ENCODE measurements at places on chromosomes 3 and 15.

GRCh38 chr3:58672451-58672850 is 5.9 kb upstream of the FAM3D start:
- no peak for DNase-seq

- no peak for DNase-seq
Measured at GRCh38 chr15:37007301-37007700, 93.0 kb downstream of the MEIS2 start.

DNA sequence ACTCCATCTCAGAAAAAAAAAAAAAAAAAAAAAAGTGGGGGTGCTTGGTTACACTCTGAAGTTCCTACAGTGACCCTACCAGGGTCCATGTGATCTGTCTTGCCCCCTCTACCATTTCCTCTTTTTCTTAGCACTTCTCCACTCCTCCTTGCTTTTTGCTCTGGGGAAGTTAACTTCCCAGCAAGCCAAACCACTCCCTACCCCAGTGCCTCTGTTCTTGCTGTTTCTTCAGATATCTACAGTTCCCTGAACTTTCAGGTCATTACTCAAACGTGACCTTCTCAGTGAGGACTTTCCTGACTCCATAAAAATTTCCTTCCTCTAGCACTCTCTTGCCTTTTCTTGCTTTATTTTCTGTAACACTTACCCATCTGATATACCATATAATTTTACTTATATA is 61.1 kb upstream of the GCNT3 start:
- DNase-seq: no peak

DNA sequence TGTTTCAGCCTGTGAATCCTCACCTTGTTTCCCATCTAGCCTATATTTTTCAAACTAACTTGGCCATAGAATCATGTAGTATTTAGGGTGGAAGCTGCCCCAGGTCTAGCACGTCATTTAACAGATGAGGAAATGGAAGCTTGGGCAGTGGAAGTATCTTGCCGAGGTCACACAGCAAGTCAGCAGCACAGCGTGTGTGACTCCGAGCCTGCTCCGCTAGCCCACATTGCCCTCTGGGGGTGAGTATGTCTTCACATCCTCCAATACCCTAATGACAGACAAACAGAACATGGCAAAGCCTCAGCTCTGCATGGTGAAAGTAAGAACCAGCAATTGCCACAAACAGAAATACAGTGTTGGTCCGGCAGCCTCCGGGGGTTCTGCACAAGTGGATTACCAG is 2.2 kb upstream of the CCR5 start:
- peak; percentile 86 for DNase-seq

GRCh38 chr3:10354361-10355015 is 33.6 kb upstream of the SEC13 start:
- DNase-seq: no peak

- DNase-seq: no peak
Measured at GRCh38 chr15:71654720-71655174, 155.6 kb upstream of the NR2E3 start.

DNA sequence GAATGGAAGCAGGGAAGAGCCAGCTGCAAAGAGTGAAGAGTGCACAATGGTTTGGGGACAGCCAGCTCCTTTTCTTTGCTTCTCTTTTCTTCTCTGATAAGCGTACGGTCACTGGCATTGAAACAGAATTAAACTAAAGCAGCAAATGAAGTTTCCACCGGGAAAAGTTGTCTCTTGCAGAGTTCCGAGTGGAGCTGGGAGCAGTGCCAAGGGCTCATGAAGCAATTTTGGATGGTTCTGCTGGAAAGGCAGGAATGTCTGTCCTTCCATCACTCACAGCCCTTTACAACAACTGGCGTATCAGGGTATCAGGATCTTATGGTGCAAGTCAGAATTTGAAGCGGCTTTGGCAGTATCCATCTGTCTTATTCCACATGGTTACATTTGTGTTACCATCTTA is 1042.9 kb downstream of the NTRK3 start:
- peak; percentile 22 for DNase-seq

GRCh38 chr3:13976469-13976868 is 96.6 kb upstream of the WNT7A start:
- DNase-seq: no peak

GRCh38 chr15:51874751-51875644 is 45.5 kb downstream of the TMOD3 start:
- no peak for DNase-seq

- DNase-seq: peak; percentile 51
Measured at GRCh38 chr3:14925729-14926591, 21.4 kb upstream of the NR2C2 start.

DNA sequence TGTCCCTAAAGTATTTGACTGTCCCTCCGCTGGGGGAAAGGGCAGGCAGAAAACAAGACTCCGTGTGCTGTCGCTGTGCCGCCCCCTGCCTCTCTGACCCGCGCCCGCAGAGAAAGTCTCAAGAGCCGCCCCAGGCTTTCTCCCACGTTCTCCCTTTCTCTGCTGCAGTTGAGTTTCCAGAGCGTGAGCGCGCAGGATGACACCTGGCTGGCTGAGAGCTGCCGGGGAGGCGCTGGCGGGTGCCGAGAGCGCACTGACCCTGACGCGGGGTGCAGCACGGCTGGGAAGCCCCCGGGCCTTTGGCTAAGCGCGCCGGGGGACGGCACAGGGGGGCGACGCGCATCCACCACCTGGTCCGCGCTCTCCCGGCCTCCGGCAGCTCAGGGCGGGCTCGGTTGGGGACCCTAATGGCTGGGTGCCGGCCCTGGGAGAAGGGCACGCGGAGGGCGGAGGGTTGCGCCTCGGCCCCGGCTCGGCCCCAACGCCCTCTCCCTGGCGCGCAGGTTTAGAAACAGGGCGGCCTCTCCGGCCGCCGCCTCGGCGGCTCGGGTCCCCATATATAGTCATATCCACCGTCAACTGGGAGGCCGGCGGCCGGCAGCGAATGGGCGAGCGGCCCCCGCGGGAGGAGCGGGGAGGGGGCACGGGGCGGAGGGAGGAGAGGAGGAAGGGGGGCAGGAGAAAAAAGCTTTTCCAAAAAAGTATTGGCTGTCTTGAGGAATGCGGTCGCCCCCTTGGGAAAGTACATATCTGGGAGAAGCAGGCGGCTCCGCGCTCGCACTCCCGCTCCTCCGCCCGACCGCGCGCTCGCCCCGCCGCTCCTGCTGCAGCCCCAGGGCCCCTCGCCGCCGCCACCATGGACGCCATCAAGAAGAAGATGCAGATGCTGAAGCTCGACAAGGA is at the start of gene TPM1:
TPM1 (plus strand) TSS at position 774 of the 903 bp plus-strand sequence; CDS start at position 857, 83 bp downstream.
- peak; percentile 87 for DNase-seq

- DNase-seq: no peak
Measured at GRCh38 chr3:159929171-159930141, 59.2 kb upstream of the IL12A start.

DNA sequence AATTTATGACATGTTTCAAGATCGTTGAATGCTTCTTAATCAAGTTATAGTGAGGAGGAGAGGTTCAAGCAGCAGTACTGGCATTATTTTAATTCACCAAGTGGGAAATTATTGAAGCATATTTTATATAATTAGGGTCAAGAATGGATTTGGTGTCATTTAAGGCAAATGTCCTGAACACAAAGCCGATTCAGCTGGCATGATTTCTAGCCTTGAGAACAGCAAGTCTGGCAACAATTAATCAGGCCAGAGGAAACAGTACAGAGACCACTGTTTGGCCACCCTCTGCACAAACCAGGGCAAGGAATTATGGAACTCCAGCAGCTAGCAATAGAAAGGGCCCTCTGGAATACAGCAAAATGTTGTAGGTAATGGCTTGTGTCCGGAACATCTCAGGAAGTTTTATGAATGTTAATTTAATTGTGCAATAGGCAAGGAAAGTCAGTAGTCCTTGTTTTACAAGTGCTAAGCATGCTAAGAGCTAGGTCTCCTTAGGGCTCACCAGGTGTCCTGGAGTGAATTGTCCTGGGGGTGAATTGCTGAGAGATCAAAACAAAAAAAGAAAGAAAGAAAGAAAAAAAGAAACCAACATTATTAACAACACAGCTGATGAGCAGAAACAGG is 38.7 kb upstream of the SNRK start:
- DNase-seq: no peak

DNA sequence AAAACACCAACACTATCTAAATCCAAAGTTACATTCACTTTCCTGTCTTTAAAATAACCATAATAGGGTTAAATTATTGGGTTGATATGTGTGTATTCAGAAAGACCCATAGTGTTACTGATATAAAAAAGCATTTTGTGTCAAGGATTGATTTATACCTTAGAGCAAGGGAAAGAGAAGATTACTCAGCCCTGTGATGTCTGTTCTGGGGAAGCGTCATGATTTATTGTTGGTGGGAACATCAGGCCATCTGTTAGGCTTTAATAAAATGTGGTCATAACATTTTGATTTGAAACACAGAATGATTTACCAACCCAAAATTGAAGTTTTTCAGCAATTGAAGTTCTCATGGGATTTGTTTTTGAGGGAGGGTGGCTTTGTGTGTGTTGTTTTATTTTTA is 33.2 kb downstream of the SIDT1 start:
- DNase-seq: no peak

DNA sequence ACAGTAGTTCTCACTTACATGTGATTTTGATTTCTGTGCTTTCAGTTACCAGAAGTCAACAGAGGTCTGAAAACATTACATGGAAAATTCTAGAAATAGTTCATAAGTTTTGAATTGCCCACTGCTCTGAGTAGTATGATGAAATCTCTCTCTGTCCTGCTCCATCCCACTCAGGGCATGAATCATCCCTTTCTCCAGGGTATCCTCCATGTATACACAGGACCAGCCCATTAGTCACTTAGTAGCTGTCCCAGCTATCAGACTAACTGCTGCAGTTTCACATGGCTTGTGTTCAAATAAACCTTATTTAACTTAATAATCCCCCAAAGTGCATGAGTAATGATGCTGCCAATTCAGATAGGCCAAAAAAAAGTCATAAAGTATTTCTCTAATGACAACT is 38.6 kb downstream of the EPHA3 start:
- no peak for DNase-seq

- DNase-seq: no peak
Measured at GRCh38 chr3:119560160-119560559, 746 bp upstream of the CD80 start.
